ENCODE measurements at places on chromosomes 7 and 10.

DNA sequence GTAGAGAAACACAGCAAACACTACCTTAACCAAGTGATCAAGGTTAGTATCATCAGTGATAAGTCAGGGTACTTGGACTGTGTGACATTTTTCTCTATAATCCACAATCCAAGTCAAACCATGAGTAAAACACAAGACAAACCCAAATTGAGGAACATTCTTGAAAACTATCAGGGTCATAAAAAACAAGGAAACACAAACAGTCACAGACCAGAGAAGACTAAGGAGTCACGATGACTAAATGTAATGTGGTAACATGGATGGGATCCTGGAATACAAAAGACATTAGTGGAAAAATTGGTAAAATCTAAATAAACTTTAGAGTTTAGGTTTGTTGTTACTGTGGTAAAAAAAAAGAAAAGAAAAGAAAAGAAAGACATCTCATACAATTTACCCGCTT, 103.8 kb downstream of the ARMH3 start:
- DNase-seq: no peak

- no peak for DNase-seq
These were observed 14.4 kb upstream of the RBM20 start for GRCh38 chr10:110629680-110630191.

DNA sequence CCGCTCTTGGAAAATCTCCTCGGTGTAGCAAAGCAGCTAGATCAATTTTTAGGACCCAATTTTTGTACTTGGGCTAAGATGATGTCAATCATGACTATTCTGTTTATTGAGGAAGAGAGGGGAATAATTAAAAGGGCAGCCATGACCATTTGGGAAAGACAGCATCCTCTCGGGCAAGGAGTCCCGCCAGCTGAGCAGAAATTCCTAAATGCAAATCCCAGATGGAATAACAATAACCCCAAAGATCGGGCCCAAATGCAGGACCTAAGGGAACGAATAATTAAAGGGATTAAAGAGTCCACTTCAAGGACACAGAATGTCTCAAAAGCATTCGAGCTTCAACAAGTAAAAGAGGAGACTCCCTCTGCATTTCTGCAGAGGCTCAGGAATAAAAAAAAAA, 18.7 kb downstream of the COL17A1 start:
- no peak for DNase-seq

DNA sequence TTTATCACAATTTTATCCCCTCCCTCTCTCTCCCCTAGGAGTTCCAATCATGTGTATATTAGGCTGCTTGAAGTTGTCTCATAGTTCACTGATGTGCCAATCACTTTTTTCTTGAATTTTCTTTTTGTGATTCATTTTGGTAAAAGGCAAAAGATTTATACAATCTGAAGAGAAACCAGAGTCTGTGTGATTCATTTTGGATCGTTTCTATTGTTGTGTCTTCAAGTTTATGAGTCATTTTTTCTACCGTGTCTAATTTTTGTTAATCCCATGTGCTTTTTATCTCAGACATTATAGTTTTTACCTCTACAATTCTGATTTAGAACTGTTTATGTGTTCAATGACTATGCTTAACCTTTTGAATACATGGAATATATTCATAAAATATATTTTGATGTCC, 483.9 kb upstream of the AUTS2 start:
- DNase-seq: no peak

DNA sequence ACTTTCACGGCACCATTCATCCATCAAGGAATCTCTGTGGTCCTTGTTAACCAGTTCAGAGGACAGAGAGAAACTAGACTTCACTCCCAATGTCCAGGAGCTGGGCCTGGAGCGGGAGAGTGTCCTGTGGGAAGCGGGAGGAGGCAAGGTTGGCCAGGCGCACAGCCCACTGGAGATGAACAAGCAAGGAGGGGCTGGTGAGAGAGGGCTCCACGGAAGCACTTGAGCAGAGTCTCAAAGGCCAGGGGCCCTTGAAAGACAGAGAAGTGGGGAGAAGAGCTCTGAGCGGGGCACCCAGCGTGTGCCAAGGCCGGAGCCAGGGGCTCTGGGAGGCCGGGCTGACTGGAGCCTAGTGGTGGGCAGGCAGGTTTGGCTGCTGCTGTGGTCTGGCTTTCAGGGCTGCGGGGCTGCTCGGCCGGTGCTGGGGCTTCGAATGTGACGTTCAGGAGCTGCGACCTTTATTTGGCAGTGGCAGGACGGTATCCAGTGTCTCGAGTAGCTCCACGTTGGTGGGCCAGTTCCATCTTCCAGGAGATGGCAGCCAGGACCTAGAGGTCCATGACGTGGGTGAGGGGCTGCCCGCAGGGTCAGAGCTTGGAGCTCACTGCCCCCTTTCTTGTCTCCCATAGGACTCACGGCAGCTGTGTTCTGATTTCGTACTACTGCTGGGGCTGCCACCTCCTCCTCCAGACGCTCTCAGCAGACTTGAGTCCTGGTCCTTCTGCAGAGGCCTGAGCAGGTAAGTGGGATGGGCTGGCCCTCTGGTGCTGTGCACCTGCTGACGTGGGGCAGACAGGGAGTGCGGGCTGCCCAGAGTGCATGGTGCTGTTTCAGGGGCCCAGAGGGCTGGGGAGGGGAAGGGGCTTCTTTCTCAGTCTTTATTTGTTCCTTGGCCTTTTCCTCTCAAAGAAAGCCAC, 49.8 kb downstream of the ZMIZ1 start:
- no peak for DNase-seq

GRCh38 chr10:91941426-91941825, 17.9 kb downstream of the BTAF1 start:
- DNase-seq: no peak

GRCh38 chr7:18708204-18708603, 212.7 kb downstream of the HDAC9 start:
- DNase-seq: no peak

DNA sequence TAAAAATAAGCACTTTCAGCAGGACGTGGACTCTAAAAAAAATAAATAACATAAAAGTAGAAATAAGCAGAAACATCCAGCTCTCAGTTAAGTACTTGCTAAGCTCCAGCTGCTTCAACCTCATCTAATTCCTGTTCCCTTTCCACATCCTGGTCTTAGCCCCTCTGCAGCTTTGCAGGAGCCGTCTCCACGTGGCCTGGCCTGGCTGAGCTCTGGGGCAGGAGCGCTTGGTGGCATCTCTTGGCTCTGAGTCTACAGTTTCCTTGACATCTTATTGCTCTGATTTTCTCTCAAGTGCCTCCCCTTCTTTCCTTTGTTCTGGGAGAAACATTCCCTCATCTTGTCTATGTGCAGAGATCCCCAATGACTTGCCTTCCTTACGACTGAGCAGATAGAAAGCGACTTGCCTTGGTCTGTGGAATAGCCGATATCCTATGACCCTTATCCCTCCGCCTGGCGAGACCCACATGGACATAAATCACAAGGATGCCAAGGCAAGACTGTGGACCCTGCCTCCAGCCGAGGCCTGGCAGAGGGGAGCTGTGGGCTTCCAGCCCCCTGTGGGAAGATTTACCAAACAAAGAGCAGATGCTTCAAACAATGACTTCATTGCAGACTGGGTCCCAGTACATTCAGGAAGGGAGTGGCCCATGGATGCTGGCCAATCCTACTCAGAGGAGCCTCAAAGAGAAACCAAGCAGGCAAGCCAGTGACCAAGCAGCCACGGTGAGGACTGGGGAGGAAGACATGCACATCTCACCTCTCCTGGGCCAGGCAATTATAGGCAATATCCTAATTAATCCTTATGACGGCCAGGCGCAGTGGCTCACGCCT, 61.9 kb downstream of the SPOCK2 start:
- DNase-seq: no peak

GRCh38 chr7:119382726-119383125, 890.2 kb upstream of the KCND2 start:
- no peak for DNase-seq

DNA sequence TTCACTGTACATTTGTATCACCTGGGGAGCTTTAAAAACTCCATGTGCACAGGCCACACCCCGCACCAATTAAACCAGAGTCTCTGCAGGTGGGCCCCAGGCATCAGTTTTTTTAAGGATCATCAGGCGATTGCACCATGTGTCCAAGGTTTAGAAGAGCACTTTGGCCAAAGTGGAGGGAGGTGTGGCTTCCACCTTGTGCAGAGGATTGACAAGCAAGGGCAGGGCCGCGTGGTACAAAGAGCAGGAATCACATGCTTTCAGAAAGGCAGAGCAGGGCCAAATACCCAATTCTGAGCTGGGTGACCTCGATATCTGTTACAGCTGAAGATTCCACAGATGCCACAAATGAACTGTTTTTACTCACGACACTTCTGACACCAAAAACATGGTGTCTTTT, 52.4 kb downstream of the NOC3L start:
- no peak for DNase-seq

GRCh38 chr10:83075815-83076355, 1063.4 kb upstream of the GHITM start:
- no peak for DNase-seq

DNA sequence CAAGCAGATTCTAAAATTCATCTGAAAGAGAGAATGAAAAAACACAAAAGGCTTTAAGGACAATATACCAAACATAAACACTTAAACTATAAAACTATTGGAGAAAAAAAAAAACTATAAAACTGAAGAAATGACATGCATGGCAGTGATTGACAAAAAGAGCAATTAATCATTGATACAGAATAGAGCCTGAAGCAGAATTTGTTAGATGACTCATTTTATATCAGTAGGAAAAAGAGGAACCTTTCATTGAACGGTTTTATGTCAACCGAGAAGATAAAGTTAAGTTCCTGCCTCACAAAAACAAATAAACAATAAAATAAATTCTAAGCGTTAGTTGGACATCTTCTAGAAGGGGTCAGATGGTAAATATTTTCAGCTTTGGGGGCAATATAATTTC, 23.3 kb downstream of the NPY start:
- no peak for DNase-seq

DNA sequence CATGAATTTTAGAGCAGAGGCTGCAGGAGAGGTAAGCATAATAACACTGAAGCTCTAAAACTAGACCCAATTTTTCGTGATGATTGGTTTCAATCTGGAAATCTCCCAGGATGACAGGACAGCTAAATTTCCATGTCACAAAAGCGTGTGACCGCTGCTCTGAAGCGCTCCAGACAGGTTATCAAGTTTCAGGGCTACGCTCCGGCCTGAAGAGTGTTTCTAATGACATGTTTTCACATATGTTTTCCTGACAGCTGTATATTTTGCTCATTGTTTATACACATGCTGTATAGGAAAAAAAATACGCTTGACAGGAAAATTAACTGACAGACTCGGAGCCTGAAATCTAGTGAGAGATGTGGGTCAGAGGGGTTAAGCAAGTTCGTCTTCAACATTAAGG, 219.8 kb upstream of the BMPER start:
- no peak for DNase-seq

- no peak for DNase-seq
These were observed 27.6 kb downstream of the UNCX start for GRCh38 chr7:1260244-1260635.

DNA sequence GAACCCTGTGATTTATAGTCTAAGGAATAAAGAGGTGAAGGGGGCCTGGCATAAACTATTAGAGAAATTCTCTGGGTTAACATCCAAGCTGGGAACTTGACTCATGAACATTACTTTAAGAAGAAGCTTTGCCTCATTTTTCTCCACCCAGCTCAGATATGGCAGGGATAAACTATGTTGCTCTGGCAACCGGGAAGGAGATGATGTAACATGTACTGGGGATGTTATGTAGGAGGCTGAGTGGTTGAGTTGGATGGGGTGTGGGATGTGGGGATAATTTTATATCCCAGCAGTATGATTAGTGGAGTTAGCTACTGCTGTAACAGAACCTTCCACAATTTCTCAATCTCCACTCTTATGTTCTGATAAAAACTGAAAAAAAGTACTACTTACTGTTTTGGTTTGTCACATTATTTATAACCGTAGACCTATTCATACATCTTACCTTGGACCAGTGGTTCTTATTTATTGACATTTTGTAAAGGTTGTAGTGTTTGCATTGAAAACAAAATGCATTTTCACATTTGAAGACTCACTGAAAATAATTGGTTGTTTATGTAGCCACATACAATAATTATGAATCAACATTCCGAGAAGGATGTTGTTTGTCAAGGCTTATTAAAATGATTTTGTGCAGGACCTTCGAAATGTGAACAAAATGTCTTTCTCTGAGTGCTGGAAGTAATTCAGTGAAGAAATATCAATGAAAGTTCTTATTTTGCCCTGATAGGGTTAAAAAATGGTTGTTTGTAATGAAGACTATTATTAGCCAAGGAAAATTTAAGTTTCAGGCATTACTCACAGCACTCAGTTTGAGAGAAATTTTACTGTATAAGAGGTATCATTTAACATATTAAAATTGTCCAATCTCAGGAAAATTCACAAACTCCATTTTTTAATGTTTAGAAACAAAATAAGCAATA, 1.3 kb downstream of the OR2F2 start:
- DNase-seq: no peak

DNA sequence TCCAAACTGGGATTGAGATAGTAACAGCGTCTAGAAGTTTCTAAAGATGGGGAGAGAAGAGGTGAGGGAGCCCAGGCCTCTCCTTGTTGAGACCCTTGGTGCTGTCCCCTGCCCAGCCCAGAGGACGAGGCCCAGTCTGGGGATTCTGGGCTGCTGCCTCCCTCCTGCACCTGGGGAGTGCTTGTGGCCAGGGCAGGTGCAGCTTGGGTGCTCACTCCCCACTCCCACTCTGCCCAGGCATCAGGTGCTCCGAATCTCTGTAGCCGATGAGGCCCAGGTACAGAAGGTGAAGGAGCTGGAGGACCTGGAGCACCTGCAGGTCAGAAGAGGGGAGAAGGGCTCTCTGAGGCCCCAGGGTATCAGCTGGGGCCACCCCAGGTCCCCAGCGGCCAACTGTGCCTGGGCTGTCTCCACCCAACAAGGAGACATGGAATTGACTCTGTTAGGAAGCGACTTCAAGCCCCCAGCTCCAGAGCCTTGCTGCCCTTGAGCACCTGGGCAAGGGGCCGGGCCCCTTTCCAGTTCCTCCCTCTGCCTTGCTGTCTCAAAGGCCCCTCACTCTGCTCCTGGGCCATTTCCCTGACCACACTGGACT, 664 bp downstream of the CPA1 start:
- DNase-seq: no peak

DNA sequence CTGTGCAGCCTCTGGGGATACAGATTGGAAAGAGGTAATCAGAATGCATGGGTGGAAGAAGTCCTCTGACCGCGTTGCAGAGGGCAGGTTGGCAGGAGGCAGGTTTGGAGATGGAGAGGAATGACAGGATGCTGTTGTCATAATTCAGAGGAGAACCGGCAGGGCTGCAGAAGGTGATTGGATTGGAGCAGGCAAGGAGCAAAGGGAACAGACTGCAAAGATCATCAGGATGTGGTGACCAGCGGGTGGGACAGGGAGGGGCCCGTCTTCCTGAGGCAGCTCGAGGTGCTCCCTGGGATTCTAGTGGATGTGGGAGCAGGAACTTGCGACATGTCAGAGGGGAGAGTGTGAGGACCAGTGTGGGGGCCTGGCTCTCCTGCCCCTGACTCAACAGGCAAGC, 78.5 kb upstream of the PPIF start:
- DNase-seq: no peak
